Stimulated activated CD4-positive, alpha-beta T cell treated with anti-CD3 and anti-CD28 coated beads, Interleukin-1b, Interleukin-23, amount 100 ng/mL, for 1 hour (primary cell): ENCODE measurements at places on chromosomes 5 and 9.
A peak's percentile ranks its signal among the peaks of the same experiment; 100 is the strongest.

- no peak for DNase-seq
Measured at GRCh38 chr5:146588331-146589027, 72.5 kb upstream of the GPR151 start.

GRCh38 chr9:101674165-101674564 lies 64.3 kb downstream of the GRIN3A start:
- no peak for DNase-seq

DNA sequence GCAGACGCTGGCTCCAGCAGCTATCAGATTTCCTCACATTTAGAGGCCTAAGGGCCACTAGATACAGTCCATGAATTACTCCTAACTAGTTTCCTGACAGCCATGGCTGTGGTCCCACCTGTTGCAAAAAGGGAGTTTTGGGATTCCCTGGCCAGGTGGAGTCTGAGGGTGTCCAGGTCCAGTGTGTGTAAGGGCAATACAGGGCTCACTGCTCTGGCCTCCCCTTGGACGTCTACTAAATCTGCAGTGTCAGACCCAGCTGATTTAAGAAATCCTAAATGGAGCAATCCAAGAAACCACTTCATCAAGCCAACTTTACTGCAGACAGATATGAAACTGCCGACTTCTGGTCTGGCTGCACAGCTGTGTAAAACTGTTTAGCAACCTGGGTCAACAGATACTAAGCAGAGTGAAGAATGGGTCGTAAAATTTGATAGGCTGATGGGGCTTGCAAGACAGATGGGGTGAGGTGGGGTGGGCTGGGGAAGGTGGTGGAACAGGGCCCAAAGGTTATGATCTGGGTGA lies 116.4 kb downstream of the GADD45G start:
- no peak for DNase-seq

DNA sequence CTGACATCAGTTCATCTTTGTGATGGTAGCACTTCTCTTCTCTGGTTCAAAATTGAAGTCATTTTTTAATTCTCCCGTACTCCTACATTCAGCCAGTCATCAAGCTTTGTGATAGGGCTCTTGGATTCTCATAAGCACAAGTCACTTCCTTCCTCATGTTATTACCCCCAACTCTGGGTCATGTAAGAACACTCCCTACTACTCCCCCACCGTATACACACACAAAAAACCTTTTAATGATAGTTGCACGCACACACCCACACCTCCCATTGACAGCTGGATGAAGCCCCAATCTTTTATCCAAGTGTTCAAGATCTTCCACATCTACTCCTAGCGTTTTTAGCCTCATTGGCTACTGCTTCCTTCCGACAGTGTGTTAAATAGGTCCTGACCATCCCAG lies 16.8 kb downstream of the KDM3B start:
- DNase-seq: no peak

GRCh38 chr5:50655810-50656205 lies 10.6 kb upstream of the PARP8 start:
- no peak for DNase-seq

- no peak for DNase-seq
Measured at GRCh38 chr5:72107901-72108201, 576 bp downstream of the MAP1B start.

- no peak for DNase-seq
Measured at GRCh38 chr5:60685700-60686099, 14.3 kb downstream of the DEPDC1B start.

DNA sequence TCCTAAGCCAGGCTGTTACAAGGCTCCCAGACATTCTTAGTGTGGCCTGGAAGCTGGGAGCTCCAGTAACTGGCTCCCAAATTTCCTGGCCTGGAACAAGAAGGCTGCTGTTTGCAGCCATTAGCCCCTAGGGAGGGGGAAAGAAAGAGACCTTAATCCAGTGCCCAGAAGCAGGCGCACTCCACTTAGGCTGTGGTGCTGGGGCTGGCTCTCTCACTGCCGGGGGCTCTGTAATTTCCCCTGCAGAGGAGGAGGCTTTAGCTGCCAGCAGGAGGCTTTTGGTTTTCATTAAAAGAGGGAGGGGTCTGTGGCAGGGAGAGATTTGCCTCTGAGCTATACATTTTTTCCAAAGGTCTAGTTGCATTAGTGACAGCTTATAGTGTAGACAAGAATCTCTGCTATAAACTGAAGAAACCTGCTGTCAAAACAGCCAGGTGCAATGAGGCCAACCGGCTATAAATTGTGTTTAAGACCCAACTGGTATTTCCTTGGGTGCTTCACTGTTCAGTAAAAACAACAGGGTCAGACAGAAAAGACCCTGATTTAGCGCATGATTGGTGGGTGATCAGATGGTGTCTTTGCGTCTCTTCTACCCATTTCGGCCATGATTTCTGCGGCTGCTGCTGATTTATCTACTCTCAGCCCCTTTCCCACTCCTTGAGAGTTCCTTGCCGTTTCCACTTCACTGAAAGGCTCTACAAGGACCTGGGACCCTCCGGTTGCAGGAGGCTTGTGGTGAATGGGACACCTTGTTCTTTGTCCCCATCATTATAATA lies 254.6 kb downstream of the AOPEP start:
- no peak for DNase-seq

DNA sequence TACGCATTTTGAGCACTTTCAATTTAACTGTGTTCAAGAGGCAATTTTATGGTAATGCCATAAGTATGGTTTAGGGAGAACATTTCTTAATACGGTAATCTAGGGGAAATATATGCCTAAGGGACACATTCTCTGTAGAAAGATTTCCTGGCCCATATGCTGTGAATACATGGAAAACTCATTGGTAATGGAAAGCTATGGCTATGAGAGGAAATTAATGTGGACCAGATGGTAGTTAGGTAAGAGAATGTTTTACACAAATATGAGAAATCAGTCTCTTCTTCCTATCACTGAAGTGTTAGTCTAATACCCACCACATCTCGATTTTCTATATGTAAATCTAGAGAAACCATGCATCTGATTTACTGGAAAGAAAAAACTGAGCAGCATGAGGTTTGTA lies 105.0 kb downstream of the SEMA6A start:
- no peak for DNase-seq

- DNase-seq: no peak
Measured at GRCh38 chr9:86175223-86175622, 75.9 kb upstream of the GOLM1 start.

- DNase-seq: no peak
Measured at GRCh38 chr5:69468631-69469030, 24.0 kb upstream of the OCLN start.

GRCh38 chr9:127568971-127569885 lies 42.8 kb upstream of the STXBP1 start:
- DNase-seq: peak; percentile 60

- no peak for DNase-seq
Measured at GRCh38 chr5:137432376-137432775, 66.8 kb downstream of the SPOCK1 start.

DNA sequence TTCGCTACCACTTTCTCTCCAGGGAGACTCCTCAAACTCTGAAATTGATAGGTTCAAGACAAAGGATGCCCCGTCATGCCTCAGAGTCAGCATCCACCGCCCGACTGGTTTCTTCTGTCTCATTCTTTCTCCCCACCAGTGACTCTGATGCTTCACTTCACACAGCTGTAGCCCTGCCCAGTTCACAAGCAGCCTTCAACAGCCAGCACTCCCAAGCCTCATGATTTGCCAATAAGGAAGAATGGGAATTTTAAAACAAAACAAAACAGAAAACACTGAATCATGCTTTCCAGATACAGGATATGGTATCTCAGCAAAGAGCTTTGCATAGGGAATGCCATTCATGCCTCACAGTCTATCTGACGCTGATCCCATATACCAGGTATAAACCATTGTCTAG lies 371.2 kb upstream of the RORB start:
- DNase-seq: no peak

- no peak for DNase-seq
Measured at GRCh38 chr5:139984816-139985215, 58.3 kb downstream of the NRG2 start.

DNA sequence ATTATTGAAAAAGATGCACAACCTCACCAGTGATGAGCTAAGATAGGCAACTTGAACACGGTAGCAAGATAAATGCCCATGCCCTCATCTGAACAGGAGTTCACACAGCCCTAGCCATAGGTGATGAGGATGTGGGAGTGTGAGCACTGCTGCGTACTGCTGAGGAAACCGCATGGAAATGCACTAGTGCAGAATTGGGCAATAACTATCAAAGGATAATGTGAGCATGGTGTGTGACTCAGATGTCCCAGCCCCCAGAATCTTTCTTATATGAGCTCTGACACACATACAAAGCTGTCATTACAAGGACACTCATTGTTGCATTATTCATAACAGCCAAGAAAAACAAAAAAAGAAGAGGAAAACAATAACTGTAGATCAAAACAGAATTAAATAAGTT lies 521.2 kb downstream of the IRX1 start:
- DNase-seq: no peak

- DNase-seq: no peak
Measured at GRCh38 chr9:137141976-137142936, 3.3 kb downstream of the GRIN1 start.

DNA sequence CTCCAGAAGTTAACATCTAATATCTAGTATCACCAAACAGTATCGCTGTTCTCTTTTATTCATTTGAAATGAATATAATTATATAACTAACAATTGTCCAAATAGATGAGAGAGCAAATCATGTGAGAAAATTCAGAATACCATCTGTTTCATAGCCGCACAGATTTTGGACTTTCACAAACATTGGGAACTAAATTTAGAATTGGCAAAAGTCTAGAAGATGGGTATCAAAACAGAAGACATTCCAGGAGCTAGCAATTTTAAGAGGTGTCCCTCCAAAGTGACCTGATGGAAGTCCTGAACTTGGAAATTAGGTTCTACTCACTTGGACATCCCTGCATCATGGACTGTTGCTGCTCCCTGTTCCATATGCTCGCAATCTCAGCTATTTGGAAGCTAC lies 57.0 kb upstream of the FSD1L start:
- no peak for DNase-seq

DNA sequence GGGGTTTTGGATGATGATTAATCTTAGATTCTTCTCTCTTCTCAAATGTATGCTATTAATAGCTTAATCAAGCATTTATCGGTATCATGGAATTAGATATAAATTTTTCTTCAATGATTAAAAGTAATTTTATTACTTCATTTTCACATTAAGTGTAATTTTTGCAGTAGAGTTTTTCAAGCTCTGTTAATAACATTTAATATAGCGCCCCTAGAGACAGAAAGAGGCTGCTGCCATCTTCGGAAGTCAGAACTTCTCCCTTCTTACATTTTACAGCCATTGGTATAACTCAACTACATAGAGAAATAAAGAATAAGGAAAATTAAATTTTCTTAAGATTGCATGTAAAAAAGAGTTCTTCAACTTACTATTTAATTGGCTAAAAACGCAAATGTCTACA lies 540.3 kb downstream of the GABRG2 start:
- DNase-seq: no peak

- no peak for DNase-seq
Measured at GRCh38 chr5:26482810-26483375, 555.5 kb downstream of the CDH9 start.

DNA sequence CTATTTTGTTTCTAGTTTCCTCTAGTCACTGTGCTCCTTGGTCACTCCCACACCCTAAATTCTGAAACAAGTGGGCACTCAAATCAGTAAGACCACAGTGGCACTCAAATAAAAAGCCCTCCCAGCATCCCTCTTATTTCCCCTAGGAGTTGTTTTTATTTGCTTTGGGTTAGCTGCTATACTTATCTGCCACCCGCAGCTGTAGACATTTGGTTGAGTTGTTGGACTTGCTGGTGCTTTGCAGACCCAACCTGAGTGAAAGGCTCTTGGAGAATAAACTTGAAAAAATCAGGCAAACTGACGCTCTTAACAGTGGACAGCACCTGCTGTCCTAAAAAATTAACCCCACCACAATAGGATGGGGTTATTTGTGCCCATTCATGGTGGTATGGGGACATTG lies 203.0 kb downstream of the SPATA31A6 start:
- DNase-seq: no peak

- no peak for DNase-seq
Measured at GRCh38 chr5:68067291-68067690, 148.3 kb upstream of the PIK3R1 start.
